ENCODE measurements at places on chromosomes 4 and X. TPM values are rescaled to one million over a fixed set of nuclear protein-coding genes. Genes with fewer than 3 reads are reported as not detected.
A peak's percentile ranks its signal among the peaks of the same experiment; 100 is the strongest.

Gene MAGEC3
- not detected for polyA plus RNA-seq

GRCh38 chrX:37367946-37368345 lies 18.8 kb downstream of the PRRG1 start:
- DNase-seq: no peak
- H3K4me3 ChIP-seq: no peak overlapping the region
- H3K27ac ChIP-seq: no peak overlapping the region
- no peaks in the 10 kb centered on the region for H3K36me3 ChIP-seq

- no peak overlapping the region for H3K4me3 ChIP-seq
- H3K4me1 ChIP-seq: no peaks in the 10 kb centered on the region
- H3K27me3 ChIP-seq: no peaks in the 10 kb centered on the region
- H3K27ac ChIP-seq: no peak overlapping the region
These were observed 190.6 kb downstream of the CCSER1 start for GRCh38 chr4:90317785-90318184.

- DNase-seq: no peak
- H3K36me3 ChIP-seq: no peaks in the 10 kb centered on the region
- no peak overlapping the region for H3K4me3 ChIP-seq
- no peaks in the 10 kb centered on the region for H3K4me1 ChIP-seq
- peaks cover 3% of the 10 kb centered on the region for H3K27me3 ChIP-seq
These were observed 19.5 kb downstream of the SMPX start for GRCh38 chrX:21738210-21738949.

- H3K27me3 ChIP-seq: no peaks in the 10 kb centered on the region
- H3K27ac ChIP-seq: no peak overlapping the region
- H3K4me3 ChIP-seq: no peak overlapping the region
- no peaks in the 10 kb centered on the region for H3K36me3 ChIP-seq
- no peaks in the 10 kb centered on the region for H3K4me1 ChIP-seq
These were observed 92.1 kb downstream of the KDR start for GRCh38 chr4:55033296-55033695.

GRCh38 chrX:41827886-41828285 lies 95.5 kb downstream of the CASK start:
- no peak overlapping the region for H3K27ac ChIP-seq
- no peaks in the 10 kb centered on the region for H3K27me3 ChIP-seq
- no peak overlapping the region for H3K4me3 ChIP-seq
- no peaks in the 10 kb centered on the region for H3K4me1 ChIP-seq

GRCh38 chr4:154643493-154643892 lies 31.0 kb upstream of the FGG start:
- no peaks in the 10 kb centered on the region for H3K36me3 ChIP-seq
- no peaks in the 10 kb centered on the region for H3K4me1 ChIP-seq
- no peak overlapping the region for H3K4me3 ChIP-seq
- H3K27me3 ChIP-seq: peaks cover 5% of the 10 kb centered on the region
- no peak for DNase-seq

Gene FABP2
- polyA plus RNA-seq: not detected

DNA sequence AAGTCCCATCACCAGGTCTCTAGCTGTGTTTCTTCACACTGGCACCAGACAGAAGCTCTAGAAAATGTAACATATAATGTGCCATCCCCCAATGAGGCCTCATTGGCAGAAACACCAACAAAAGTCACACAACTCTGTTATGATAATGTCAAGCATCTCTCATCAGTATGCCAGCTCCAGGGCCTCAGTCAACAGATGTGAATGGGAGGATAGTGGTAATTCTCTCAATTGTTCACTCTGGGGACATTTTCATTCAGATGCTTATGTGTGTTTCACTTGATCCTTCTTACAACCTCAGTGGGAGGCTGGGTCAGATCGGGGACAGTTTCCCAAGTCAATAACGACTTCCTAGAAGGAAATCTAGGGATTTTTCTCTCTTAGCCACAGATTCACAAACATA lies 57.5 kb upstream of the SCOC start:
- H3K4me3 ChIP-seq: no peak overlapping the region
- no peaks in the 10 kb centered on the region for H3K27me3 ChIP-seq
- no peak for DNase-seq

DNA sequence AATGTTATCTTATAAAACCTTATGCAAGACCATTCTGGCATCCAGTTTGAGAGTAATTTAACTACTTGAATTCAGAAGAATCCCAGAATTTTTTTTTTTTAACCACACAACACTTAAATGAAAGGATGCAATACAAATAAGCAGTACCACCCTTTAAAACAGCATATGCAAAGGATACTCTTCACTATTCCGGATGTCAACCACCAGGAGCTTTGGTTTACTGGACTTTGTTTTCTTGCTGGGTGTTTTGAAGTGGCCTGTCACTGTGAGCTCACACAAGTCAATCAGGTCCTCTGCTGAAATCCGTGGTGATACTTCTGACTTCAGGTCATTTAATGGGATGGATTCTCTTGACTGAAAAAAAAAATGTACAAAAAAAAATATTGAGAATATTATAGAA lies 200.0 kb downstream of the TBCK start:
- H3K36me3 ChIP-seq: peaks cover 2% of the 10 kb centered on the region
- no peak overlapping the region for H3K27ac ChIP-seq
- H3K4me3 ChIP-seq: no peak overlapping the region
- H3K4me1 ChIP-seq: no peaks in the 10 kb centered on the region
- DNase-seq: no peak

DNA sequence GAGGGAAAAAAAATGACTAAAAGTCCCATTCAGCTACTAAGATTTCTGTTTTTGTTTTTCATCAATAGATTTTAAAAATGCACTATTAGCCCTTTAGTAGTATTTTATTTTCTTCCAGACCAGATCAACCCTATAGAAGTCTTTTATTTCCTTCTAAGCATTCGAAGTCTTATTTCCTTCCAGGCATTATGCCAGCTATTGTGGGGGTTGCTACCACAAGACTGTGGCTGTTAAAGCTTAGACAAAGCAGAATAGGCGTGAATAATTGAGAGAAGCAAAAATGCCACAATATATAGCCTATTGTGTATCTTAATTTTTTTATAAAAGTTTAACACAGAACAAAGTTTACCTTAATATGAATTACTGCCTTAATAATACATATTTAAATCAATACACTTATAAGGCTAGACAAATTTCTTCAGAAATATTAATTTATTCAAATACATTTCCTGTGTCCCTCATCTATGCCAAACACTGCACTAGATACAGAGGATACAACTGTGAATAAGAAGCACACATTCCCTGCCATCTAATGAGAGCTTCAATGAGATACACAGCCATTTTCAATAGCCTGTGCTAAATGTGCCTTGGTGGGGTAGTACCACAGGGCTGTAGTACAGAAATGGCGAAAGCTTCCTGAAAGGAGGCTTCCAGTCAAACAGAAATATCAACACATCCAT lies 33.1 kb downstream of the SLC10A7 start:
- no peaks in the 10 kb centered on the region for H3K36me3 ChIP-seq
- DNase-seq: no peak
- H3K27me3 ChIP-seq: no peaks in the 10 kb centered on the region
- no peak overlapping the region for H3K4me3 ChIP-seq
- no peak overlapping the region for H3K27ac ChIP-seq
- no peaks in the 10 kb centered on the region for H3K4me1 ChIP-seq

DNA sequence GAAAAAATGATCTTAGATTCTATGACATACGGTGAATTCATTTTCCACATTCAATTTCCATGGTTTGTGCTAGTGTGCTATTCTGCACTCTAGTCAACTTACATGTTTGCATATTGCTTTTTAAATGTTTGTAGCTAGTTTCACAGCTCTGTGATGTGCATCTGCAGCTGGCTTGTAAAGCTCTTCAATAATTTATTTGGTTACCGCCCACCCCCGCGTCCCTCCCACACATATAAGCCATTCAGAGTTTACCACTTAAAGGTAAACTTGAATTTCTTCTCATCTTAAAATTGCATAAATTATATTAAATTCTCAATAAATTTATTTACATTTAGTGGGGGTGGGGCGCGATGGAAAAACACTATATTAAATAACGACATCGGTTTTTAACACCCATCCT lies 291 bp upstream of the NBDY start:
- H3K27me3 ChIP-seq: no peaks in the 10 kb centered on the region
- H3K4me3 ChIP-seq: peak overlapping the region; percentile 78
- peaks cover 5% of the 10 kb centered on the region for H3K4me1 ChIP-seq
- peak overlapping the region; percentile 86 for H3K27ac ChIP-seq
- H3K36me3 ChIP-seq: no peaks in the 10 kb centered on the region
- peak; percentile 35 for DNase-seq

DNA sequence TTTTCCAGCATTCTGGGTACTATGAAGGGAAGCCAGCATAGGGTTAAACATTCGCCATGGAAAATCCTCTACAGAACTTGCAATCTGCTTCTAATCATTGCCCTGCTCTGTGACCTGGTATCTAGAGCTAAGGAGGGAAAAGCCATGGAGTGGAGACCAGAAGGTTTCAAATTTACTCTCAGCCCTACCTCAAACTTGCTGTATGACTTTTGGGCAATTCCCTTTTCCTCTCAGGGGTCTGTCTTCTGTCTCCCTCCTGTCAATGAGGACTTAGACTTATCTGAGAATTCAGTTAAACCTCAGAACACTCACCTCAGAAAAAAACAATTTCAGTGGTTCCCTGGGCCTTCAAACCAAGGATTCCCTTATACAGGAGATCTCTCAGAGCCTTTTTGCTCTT lies 29.1 kb downstream of the ARHGEF9 start:
- H3K4me3 ChIP-seq: no peak overlapping the region
- DNase-seq: no peak
- peaks cover 4% of the 10 kb centered on the region for H3K4me1 ChIP-seq
- H3K36me3 ChIP-seq: no peaks in the 10 kb centered on the region
- H3K27me3 ChIP-seq: no peaks in the 10 kb centered on the region

GRCh38 chr4:166981847-166982246 lies 252.4 kb downstream of the SPOCK3 start:
- no peaks in the 10 kb centered on the region for H3K36me3 ChIP-seq
- H3K4me1 ChIP-seq: no peaks in the 10 kb centered on the region
- no peak overlapping the region for H3K27ac ChIP-seq
- no peak overlapping the region for H3K4me3 ChIP-seq
- no peak for DNase-seq
- H3K27me3 ChIP-seq: no peaks in the 10 kb centered on the region

Gene PCDH7
- not detected for polyA plus RNA-seq

- H3K4me1 ChIP-seq: no peaks in the 10 kb centered on the region
These were observed 98.6 kb downstream of the FHDC1 start for GRCh38 chr4:153034681-153035080.

Gene RPL36A
- 3,836 TPM for polyA plus RNA-seq

Gene TREX2
- 5.2 TPM for polyA plus RNA-seq

Gene XAGE1B
- not detected for polyA plus RNA-seq

- no peak for DNase-seq
- H3K36me3 ChIP-seq: no peaks in the 10 kb centered on the region
- H3K27me3 ChIP-seq: no peaks in the 10 kb centered on the region
- H3K4me1 ChIP-seq: no peaks in the 10 kb centered on the region
These were observed 324.8 kb upstream of the DDX53 start for GRCh38 chrX:22674932-22675331.

GRCh38 chr4:111398906-111399330 lies 746.3 kb upstream of the FAM241A start:
- H3K27me3 ChIP-seq: no peaks in the 10 kb centered on the region
- H3K27ac ChIP-seq: no peak overlapping the region
- DNase-seq: no peak

- H3K27ac ChIP-seq: no peak overlapping the region
- H3K4me1 ChIP-seq: no peaks in the 10 kb centered on the region
- no peaks in the 10 kb centered on the region for H3K36me3 ChIP-seq
- no peak for DNase-seq
These were observed 67.4 kb downstream of the CBLL2 start for GRCh38 chrX:22340022-22340616.

DNA sequence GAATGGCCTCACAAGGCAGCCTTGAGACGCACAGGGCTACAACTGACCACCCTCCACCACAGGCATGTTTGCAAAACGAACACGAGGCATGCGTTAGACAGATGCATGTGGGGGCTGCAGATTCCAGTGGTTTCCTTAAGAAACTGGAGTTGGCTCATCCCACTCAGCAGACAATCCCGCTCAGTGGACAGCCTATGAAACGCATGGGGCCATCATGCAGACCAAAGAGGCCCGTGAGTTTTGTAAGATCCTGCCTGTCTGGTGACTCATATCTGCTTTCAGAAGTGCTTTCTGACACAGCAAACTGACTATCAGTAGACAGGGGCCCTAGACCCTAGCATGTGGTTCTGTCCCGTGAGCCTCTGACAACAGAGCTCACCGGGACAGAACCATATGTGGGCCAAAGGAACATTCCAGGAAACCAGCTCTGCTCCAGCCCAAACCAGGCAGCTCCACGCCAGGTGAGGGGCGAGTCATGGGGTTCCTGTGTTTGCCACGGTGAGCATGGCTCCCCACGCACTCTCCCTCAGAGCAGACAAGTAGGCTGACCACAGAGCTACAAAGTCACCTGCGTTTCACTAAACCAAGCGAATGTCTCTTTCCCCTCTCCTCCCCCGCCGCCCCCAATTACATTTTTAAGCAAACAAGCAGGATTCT lies 74.4 kb downstream of the MTMR1 start:
- H3K27me3 ChIP-seq: no peaks in the 10 kb centered on the region
- no peak for DNase-seq
- no peaks in the 10 kb centered on the region for H3K4me1 ChIP-seq
- H3K27ac ChIP-seq: no peak overlapping the region
